ENCODE measurements at places on chromosomes 2 and 18.

GRCh38 chr2:134703426-134703825 is 15.4 kb downstream of the TMEM163 start:
- DNase-seq: no peak

DNA sequence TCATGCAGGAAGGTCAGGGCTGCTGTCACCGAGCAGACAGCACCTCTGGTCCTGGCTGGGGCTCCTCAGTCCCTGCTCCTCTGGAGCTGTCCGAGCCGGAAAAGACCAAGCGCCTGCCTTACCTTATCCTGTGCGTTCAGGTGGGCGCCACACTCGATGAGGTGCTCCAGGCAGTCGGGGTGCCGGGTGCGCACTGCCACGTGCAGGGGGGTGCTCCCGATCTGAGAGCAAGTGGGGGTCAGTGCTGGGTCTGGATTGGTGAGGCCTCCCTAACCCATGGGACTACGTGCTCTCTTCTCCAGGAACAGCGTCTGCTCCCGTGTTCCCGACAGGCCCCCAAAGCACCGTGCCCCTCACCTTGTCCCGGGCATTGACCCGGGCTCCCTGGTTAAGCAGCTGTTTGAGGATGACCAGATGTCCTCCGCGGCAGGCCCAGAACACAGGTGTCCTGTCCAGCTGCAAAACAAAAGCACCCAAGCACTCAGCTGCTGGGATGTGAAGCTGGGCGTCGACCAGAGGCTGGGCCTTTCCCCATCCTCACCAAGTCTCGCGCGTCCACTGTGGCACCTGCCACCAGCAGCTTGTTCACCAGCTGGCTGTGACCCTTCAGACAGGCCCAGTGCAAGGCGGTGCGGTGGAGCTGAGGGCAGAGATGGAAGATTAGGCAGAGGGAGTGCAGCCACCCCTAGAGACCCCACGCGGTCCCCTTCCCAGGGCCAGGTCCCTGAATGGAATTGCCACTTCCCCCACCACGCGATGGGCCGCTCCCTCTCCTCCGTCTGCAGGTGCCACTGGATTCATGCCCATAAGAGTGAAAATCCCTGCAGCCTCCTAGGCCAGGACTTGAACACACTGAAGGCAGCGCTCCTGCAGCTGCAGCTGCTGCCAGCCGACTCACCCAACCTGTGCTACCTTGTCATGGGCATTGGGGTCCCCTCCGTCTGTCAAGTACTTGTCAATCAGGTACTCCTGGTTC is 3.7 kb downstream of the ANKRD23 start:
- no peak for DNase-seq

- no peak for DNase-seq
Measured at GRCh38 chr2:42748840-42749239, 15.1 kb downstream of the OXER1 start.

- DNase-seq: no peak
Measured at GRCh38 chr2:18934886-18935285, 345.5 kb upstream of the NT5C1B start.

DNA sequence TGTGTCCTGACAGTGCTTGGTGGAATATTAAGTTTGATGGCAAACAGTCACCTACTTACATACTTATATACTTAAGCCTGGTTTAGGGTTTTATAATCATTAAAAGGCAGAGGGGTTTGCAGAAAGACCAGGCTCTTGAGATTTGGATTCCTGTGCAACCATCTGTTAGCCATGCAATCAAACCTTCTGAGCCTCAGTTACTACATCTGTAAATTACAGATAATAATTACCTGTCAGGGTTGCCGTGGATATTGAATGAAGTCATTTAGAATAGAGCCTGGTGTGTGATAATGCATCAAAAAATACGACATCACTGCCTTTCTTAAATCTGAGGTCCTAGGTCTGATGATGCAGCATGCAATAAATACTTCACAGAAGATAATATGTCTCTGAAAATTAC is 152.9 kb downstream of the ARHGAP28 start:
- no peak for DNase-seq

GRCh38 chr2:191382801-191383200 is 137.6 kb downstream of the MYO1B start:
- peak; percentile 77 for DNase-seq

GRCh38 chr2:190666895-190667294 is 18.0 kb downstream of the NAB1 start:
- DNase-seq: peak; percentile 16

DNA sequence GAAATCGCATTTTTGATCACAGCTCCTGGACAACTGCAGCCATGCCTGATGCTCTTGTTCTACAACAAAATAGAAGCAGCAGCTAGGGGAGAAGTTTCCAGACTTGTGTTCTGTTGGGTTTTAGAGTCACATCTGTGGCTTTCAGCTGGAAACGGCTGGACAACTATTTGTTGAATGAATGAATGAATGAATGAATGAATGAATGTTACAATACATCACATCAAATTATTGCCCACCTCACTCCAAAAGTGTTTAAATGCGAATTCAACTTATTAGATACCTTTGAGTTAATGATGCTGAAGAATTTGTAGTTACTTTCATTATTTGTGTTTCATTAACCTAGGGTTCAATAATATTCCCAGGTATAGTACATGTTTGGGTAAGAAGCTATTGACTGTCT is 8.5 kb upstream of the METTL21A start:
- no peak for DNase-seq

GRCh38 chr18:47422524-47422923 is 171.1 kb upstream of the SKOR2 start:
- no peak for DNase-seq

GRCh38 chr2:224416656-224417360 is 14.9 kb upstream of the FAM124B start:
- DNase-seq: no peak

DNA sequence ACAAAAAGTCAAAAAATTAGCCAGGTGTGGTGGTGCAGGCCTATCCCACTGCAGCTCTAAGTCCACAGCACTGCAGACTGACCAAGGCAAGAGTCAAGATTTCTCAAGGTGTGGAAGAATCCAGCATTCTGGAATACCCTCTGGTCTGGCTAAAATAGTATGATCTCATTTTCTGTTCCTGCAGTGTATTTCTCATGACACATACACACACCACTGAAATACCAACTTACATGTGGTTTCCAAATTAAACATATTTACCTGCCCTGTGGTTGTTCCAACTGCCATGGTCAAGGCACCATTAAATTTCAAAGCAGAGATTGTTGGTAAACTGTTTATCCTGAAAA is 30.9 kb downstream of the NOL10 start:
- no peak for DNase-seq

- no peak for DNase-seq
Measured at GRCh38 chr18:49013961-49014604, 63.3 kb upstream of the SMAD7 start.

DNA sequence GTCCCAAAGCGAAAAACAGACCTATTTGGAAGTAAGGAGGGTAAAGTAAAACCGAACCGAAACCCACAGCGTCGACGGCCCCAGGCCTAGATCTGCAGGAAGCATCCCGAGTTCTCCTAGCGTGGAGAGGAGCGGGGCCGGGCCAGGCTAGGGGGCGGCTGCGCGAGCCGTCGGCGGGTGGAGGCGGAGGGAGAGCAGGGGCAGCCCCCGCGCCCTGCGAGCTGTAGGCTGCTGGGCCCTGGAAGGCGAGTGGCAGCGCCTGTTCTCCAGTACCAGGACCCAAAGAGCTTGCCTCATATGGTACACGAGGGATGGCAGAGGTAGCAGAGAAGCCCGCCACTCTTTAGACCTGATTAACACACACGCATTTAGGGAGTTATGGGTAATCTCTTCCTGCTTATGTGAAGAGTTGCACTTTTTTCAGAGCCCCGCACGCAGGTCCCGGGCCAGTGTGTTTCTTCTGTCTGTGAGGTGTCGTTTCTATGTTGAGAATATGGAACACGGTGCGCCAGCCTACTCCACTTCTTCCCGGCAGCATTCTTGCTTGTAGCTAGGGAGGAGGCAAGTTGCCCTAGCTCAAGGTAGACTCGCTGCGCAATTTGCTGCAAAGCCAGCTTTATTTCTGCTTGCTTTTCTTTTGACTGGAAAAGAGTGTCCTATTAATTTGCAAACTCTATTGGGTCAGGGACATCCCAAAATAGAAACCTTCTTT is 71.1 kb downstream of the ARHGEF33 start:
- no peak for DNase-seq

- no peak for DNase-seq
Measured at GRCh38 chr2:143852759-143853158, 667.2 kb downstream of the ZEB2 start.

DNA sequence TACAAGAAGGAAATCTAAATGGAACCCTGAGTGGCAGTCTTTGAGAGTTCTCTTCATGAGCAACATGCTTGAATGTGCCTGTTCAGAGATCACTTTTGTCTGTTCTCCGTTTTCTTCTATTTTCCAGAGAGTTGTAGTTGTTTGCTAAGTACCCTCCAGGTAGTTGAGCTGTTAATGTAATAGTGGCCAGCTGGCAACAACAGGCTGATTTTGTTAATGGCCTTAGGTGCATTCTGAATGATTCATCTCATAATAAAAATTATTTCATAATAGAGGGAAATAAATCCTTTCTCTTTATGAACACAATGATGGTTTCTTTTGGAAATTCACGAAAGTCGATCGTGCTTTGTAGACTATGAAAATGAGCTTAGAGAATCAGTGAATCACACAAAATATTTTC is 136.8 kb downstream of the LRP1B start:
- DNase-seq: no peak
